ENCODE measurements at places on chromosomes 16 and 17.

DNA sequence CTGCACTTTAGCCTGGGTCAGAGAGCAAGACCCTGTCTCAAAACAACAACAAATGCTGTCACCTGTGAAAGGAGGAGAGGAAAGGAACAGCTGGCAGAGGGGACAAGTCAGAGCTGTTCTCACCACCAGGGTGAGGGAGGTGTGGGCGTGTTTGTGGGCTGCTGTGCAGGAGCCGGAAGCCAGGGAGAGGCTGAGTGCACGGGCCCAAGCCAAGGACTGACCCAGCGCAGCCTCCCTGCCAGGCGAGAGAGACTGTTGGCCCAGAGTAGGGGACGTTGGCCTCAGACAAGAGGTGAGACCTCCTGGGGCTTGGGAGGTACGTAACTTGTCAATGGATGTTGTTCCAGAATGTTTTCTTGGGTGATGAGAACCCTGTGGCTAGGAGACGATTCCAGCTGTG lies 10.7 kb downstream of the SPNS2 start:
- DNase-seq = peak; percentile 10

GRCh38 chr17:38598536-38598935 lies 7.2 kb downstream of the SRCIN1 start:
- peak; percentile 91 for DNase-seq

DNA sequence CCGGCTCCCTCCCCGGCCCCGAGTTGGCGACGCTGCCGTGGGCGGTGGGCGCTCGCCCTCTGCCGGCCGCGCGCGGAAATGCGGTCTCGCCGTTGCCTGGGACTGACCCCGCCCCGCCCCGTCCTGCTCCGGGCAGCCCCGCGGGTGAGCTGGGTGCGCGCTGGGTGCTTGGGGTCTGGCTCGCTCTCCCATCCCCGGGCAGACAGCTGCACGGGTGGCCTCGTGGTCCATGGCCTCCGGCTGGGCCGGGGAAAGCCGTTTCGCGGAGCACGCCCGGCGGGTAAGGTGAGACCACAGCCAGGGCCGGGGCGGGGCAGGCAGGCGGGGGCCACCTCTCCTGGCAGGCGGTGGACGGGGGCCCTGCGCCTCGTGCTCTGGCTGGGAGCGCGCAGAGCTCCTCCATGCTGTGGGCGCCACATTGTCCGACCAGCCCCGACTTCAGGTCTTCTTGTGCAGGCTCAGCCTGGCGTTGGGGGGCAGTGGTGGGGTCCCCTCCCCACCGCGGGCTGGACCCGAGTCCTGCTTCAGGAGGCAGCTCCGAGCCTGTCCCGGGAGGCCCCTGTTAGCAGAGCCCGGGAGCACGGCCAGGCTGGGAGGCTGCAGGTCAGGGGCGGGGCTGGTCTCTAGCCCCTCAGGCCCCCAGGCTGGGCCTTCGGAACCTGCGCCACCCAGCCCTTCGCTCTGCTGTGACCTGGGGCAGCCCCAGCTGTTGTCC lies 7.0 kb upstream of the C1QTNF8 start:
- DNase-seq = peak; percentile 70

DNA sequence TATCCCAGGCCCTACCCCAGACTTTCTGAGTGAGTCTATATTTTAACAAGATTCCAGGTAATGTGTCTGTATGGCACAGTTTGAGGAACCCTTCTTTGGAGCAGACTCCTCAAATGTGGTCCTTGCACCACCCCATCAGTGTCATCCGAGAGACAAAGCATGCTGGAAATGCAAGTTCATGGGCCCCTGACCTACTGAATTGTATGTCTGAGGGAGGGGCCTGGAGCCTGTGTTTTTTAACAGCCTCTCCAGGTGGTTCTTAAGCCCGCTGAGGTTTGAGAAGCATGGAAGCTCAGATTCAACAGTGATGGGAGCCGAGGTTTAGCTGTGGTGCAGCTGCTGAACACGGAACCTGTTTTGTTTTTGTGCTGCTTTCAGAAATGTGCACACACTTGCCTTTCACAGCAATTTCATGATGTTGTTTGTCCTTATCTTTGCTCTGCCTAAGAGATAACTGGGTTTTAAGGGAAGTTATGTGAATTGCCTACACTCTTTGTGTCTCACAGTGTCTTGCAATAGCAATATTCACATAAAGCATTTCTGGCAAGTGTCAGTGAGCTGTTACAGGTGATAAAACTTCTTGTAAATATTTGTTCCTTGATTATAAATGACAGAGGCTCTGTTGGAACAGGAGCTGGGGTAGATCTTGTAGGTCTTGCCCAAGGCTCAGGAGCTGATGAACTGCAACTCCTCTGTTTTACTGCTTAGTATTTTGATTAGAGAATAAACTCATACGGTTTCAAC lies 32.0 kb upstream of the IL34 start:
- peak; percentile 66 for DNase-seq

DNA sequence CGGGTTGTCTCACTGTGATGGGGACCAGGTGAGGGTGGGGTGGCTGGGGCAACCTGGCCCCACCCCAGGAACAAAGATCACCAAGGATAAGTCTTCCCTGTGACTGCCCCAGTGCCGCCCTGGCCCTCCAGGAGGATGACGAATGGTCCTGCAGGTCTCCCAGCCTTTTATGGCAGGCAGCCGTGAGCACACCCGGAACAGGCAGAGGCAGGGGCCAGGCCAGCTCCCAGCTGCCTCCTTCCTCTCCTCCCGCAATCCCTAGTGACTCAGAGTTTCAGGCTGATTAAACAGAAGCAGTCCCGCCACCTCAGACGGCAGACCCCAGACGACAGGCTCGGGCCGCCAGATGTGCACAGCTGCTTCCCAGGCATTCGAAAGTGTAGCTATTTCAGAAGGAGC lies 13.3 kb downstream of the JUP start:
- DNase-seq = no peak

GRCh38 chr16:82835487-82836155 lies 208.9 kb downstream of the CDH13 start:
- no peak for DNase-seq

DNA sequence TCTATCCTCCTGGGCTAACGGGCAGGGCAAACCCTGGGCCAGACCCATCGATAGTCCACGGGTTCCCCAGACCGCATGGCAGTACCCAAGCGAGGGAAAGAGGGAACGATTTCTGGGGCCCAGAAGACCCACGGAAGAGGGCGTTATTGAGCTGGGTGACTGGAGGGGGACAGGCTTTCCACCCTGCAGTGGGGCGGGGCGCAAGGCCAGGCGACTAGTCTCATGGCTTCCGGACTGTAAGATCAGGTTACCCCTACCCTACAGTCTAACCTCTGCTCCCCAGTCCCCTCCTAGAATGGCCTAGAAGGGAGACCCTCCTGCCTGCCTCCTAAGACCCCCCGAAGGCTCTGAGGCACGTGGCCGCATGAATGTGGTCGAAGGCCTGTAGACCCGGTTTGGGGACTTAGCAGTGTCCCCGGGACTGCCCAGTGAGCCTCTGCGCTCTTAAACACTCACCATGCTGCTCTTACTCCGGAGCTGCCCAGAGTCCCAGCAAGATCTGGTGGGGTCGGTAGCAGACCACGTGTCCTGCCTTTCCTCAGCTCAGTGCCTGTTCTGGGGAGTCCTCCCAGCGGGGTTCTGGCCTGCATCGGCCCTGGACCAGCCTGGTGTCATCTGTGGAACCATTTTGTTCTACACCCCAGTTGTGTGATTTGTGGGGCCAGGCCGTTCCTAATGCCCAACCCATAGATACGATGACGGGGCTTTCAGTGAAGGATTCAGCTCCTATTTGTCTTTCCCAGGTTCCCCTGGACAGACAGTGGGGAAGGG lies 13.2 kb upstream of the AURKB start:
- DNase-seq = peak; percentile 92
